ENCODE measurements at places on chromosomes 4 and X.
A peak's percentile ranks its signal among the peaks of the same experiment; 100 is the strongest.

DNA sequence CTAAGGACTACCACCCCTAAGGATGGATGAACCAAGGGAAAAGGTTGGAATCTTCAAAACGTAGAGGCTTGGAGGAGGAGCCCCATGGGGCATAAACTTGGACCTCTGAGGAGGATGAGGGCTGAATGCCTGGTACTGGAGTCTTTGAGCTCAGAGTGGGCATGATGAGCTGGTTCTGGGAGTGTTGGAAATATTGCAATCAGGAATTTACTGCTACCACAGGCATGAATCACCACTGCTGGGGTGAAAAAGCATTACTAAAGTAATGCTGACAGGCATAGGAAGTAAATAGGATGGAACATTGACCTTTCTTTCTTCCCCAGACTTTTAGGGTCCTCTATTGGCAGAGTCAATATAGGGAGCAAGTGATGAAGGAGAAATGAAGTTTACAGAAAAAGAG, 105.8 kb upstream of the RPS6KA3 start:
- no peak for DNase-seq

- no peak for DNase-seq
These were observed 302.4 kb upstream of the GIMD1 start for GRCh38 chr4:106670976-106671375.

DNA sequence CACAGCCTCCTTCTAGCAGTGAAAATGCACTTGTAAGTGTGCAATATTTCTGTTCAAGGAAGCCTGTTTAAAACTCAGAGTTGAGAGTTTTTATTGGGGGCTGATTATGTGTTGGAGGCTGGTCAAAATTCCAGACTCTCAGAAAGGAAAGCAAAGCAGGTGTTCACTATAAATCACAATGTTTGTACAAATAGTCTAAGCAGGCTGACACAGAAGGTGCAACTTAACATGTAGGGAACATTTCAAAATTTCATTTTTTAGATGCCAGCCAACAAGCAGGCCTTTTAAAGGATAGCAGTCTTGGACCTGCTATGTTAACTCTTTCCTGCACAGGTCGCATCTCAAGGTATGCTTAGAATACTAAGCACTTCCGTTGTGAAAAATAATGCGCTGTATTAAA, 112.3 kb upstream of the IL13RA1 start:
- DNase-seq: no peak

- DNase-seq: no peak
These were observed 112.4 kb upstream of the CBR4 start for GRCh38 chr4:169122422-169122821.

GRCh38 chr4:57078685-57079521, 31.3 kb downstream of the IGFBP7 start:
- DNase-seq: no peak

- no peak for DNase-seq
These were observed 1.3 kb upstream of the EOLA2 start for GRCh38 chrX:149939655-149939904.

GRCh38 chrX:51837451-51837850, 56.0 kb upstream of the MAGED1 start:
- no peak for DNase-seq

GRCh38 chr4:189090174-189090814, 850.4 kb upstream of the FRG1 start:
- DNase-seq: no peak

GRCh38 chr4:164683040-164683439, 70.9 kb upstream of the SMIM31 start:
- DNase-seq: no peak

DNA sequence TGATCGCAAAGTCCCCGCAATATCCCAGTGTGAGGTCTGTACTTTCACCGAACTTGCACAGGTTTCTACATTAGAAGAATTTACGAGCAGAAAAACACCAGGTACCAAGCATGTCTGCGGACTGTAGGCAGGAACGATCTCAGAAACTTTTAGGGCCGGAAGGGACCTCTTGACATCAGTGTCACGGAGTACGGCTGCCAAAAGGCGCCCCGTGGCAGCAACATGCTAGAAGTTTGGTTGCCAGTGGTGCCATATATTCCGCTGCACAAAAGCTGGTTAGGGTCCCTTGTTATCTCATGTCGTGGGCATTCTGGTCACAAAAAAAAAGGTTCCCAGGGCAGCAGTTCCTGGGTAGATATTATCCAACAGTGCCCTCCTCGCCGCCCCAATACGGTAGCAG, 61.0 kb upstream of the DCAF8L1 start:
- DNase-seq: no peak

- DNase-seq: no peak
These were observed 51.8 kb upstream of the DUX4 start for GRCh38 chr4:190121759-190122158.

GRCh38 chrX:147378767-147379166, 533.0 kb upstream of the FMR1 start:
- no peak for DNase-seq

DNA sequence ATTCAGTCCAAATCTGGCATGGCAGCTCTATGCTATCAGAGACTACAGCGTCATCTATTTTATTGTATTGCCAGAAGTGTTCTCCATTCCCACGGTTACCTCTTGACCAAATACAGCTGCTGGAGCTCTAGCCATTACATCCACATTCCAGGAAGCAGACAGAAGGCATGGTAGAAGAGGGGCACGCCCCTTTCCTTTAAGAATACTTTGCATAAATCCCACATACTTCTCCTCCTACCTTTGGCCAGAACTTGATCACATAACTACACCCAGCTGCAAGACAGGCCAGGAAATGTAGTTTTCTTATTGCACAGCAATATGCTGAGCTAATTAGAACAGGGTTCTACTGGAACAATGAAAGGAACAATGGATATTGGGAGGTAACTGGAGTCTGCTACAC, 14.9 kb downstream of the SLC9A7 start:
- DNase-seq: no peak

- DNase-seq: no peak
These were observed 534.7 kb downstream of the KCNIP4 start for GRCh38 chr4:21413807-21414370.

DNA sequence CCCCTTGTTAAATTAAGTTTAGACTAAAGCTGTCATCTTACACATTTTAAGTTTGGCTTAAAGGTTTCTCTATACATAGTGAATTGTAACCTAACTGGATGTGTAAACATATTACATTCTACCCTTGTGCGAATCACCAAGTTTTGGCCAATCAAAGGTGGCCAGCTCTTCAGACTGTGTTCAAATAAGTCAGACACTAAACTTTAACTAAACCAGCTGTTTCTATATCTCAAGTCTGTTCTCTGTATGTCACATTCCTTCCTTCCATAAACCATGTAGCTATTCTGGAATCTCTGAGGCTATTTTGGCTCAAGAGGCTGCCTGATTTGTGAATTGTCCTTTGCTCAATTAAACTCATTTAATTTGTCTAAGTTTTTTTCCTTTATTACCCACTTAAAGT, 6.7 kb downstream of the SULT1B1 start:
- no peak for DNase-seq

DNA sequence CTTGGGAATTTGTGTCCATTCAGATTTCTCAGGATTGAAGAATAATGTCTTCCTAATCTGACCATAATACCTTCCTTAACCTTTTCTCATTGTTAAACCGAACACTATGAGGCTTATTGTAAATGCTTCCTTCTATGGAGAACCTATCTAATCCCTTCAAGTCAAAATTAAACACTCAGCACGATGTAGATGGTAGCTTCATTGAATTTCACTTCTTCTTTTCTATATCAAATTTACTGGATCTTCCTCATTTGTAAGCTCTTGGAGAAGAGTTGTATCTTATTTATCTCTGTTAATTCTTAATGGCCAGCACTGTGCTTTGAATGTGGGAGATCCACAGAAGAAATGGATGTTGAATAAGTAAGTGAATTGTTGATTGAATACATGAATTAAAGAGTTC, 109.0 kb upstream of the RAPGEF2 start:
- DNase-seq: no peak

- no peak for DNase-seq
These were observed 348.6 kb downstream of the TRAM1L1 start for GRCh38 chr4:116736756-116737155.

- peak; percentile 57 for DNase-seq
These were observed 212.6 kb downstream of the SPOCK3 start for GRCh38 chr4:167021545-167022155.

DNA sequence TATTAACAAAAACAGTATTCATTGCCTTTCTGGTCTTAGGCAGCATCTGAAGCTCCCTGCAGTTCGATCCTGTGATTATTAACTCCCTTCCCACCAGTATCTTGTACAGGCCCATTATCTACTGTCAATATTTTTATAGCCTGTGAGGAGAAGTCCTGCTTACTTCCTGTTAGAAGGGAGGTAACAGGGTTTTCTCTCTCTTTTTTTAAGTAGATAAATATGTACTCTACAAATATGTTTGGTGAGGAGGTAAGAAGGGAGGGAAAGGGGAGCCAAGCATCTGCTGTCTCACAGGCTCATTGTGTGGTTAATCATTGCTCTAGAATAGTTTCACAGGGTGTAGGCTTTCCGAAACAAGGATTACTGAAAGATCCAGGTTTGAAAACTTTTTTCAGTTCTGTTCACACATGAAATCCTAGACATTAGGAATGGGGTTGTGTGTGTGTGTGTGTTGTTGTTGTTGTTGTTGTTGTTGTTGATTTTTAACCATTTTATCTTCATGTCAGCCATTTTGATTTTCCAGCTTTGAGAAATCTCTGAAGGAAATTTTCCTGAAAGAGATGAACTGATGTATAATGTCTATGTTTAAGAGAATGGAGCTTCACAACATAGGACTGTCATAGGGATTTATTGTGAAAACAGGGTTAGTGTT, 14.2 kb downstream of the ATOH1 start:
- no peak for DNase-seq

DNA sequence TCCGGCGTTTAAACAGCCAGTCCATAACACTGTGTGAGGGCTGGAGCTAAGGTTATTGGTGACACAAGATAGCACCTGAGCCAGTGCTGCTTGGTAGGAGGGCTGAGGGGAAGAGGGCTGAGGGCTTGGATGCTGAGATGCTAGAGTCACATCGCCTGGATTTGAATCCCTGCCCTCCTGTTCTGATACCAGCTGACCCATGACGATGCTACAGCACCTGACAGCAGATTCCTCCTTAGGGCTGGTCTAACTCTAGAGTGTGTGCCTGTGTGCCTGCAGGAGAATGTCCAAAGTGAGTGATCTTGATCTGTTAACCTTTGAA, 102.5 kb downstream of the PTTG2 start:
- no peak for DNase-seq

GRCh38 chr4:78525559-78525958, 26.0 kb upstream of the ANXA3 start:
- no peak for DNase-seq

GRCh38 chr4:80173841-80174240, 23.5 kb upstream of the PRDM8 start:
- DNase-seq: no peak

GRCh38 chrX:84188320-84188834, 378 bp upstream of the RPS6KA6 start:
- no peak for DNase-seq

GRCh38 chr4:144411700-144412099, 234.3 kb upstream of the HHIP start:
- DNase-seq: no peak

DNA sequence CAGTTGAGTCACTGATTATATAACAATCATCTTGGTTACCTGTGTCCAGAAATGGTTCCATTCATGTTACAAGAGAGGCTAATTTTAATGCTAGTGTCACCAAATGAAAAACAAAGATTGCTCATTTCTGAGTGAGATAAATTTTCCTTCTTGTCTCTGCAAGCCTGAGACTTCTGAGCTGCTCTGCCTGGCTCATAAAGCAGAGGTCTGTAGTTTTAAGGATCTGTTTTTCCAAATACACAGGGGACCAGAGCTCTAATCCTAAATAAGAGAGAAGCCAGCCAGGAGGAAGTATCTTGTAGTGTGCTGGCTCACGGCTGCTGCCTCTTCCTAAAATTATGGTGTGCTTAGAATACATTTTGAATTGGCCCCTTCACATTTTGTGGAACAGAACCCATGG, 42.6 kb downstream of the CLDN34 start:
- DNase-seq: no peak

DNA sequence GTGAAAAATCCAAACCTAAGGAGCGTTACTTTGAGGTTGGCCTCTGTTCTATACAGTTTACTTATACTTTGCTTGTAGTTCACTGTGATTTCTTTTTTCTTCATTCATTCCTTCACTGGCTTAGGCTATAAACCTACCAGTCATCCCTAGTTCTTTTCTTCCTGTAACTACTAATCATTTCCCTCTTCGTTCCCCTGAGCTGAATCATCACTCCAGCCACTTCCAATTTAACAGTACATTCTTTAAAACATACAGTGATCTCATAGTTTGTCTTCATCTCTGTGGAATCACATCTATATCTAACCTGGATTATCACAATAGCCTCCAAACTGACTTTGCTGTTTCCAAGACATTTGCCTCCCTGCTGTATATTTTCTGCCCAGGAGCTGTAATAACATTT, 25.2 kb upstream of the NPFFR2 start:
- no peak for DNase-seq

- DNase-seq: peak; percentile 78
These were observed 23.6 kb upstream of the YTHDC1 start for GRCh38 chr4:68373513-68373912.

DNA sequence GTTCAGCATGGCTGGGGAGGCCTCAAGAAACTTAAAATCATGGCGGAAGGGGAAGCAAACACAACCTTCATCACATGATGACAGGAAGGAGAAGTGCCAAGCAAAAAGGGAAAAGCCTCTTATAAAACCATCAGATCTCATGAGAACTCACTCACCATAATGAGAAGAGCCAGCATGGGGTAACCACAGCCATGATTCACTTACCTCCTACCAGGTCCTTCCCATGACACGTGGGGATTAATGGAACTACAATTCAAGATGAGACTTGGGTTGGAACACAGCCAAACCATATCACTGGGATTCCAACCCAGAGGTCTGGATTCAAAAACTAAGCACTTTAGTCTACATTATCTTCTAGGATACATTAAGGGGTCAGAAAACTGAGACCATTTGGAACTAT, 609.6 kb upstream of the SPANXN1 start:
- no peak for DNase-seq

GRCh38 chr4:8830056-8830455, 41.6 kb downstream of the HMX1 start:
- no peak for DNase-seq

GRCh38 chr4:150315691-150316090, 237.4 kb downstream of the DCLK2 start:
- no peak for DNase-seq

DNA sequence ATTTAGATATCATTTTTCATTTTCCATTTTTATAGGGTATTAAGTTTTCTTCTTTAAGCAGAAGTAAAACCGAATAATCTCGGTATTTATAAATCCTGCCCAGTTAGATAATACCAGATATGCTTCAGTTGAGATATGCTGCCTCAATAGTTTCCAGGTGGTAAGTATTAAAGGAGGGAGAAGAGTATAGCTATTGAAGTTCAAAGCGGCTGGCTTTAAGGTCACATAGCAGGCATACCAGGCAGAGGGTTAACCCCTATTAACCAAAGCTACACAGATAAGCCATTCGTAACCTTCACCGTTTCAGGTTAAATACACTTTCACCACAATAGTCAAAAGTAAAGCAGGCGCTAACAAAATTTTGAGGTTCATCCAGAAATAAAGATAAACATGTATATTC, 54.2 kb downstream of the EDNRA start:
- no peak for DNase-seq
